ENCODE measurements at places on chromosomes 3 and 15.

- DNase-seq, result peak; percentile 75
These were observed 57.8 kb upstream of the RYK start for GRCh38 chr3:134308350-134308891.

GRCh38 chr3:95883801-95884200, 930.6 kb upstream of the EPHA6 start:
- DNase-seq, result no peak

- no peak for DNase-seq
These were observed 30.0 kb upstream of the PLSCR4 start for GRCh38 chr3:146280864-146281263.

GRCh38 chr3:157669416-157669815, 166.2 kb upstream of the VEPH1 start:
- DNase-seq, result peak; percentile 10

- no peak for DNase-seq
These were observed 10.0 kb upstream of the FILIP1L start for GRCh38 chr3:100124201-100124761.

GRCh38 chr3:132898141-132898540, 140.1 kb upstream of the TMEM108 start:
- DNase-seq, result no peak

DNA sequence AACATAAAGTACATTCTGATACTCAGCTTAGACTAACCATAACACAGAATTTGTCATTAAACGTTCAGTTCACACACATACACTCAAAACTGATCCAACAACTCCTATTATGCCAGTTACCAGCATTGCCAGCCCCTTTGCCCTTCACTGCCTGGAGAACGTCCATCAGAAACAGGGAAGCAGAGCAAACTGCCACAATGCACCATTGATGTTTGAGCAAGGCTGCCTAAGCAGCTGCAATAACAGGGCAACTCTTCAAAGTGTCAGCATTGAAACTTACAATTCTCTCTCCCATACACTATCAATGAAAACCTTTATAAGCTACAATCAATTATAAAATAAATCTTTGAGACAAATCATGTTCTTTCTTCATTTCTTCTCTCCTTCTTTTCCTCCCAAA, 85.1 kb downstream of the ZBTB20 start:
- DNase-seq, result no peak

GRCh38 chr3:188776447-188776846, 395.3 kb upstream of the TPRG1 start:
- DNase-seq, result no peak

- DNase-seq, result peak; percentile 49
These were observed 643 bp downstream of the MYO5A start for GRCh38 chr15:52527911-52528563.

- peak; percentile 11 for DNase-seq
These were observed 17.0 kb downstream of the TOPBP1 start for GRCh38 chr3:133644768-133645167.

DNA sequence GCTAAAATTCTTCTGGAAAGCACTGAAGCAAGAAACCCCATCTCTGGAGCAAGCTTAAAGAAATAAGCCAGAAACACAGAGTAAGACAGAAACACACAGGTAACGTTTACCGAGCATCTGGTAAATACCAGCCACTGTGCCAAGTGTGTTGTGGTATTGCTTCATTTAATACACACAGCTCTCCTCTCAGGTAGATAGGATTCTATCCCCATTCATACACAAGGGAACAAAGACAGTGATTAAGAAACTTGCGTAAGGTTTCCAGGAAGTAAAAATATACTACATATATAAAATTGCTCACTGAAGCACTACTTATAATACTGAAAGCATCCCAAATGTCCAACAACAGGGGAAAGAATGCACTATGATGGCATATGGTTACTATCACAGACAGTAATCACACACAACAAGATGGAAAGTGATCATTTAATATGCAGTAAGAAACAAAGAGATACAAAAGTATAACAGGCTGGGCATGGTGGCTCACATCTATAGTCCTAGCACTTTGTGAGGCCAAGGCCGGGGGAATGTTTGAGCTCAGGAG, 27.5 kb downstream of the TAMM41 start:
- DNase-seq, result no peak

DNA sequence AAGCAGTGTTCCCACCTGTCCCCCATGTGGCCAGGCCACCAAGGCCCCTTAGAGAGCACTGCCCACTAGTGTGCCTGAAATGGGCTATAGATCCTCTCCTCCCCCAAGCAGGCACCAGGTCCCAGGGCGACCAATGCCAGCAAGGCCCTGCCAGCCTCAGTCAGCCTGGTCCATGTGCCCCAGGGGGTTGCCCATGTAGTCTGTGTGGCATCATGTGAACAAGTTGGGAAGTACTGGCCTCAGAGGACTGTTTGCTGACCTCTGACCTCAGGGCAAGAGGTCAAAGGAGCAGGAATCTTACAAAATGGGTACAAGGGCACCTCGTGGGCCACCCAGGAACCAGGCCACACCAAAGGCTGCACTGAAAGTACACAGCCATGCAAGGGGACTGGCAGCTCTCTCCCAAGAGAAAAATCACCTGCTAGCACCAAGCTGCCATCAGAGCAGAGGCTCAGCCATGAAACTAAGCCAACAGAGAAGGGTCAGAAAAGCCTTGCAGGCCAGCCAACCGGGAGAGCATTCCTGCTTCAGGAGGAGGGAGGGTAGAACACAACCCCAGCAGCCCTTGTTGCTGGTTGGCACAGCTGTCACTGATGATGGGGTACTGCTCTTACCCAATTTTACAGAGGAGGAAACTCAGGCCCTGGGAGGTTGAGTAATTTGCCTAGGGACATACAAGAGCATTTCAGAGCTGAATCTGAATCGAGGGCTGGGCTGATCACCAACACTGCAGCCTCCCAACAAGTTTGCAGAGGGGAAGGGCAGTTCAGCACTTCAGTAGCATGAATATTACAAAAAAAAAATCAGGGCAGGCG, 5.2 kb upstream of the FURIN start:
- peak; percentile 66 for DNase-seq

GRCh38 chr3:146972726-146973125, 367.6 kb upstream of the PLSCR5 start:
- DNase-seq, result no peak

- no peak for DNase-seq
These were observed 24.8 kb upstream of the RIOX2 start for GRCh38 chr3:97996988-97997387.

DNA sequence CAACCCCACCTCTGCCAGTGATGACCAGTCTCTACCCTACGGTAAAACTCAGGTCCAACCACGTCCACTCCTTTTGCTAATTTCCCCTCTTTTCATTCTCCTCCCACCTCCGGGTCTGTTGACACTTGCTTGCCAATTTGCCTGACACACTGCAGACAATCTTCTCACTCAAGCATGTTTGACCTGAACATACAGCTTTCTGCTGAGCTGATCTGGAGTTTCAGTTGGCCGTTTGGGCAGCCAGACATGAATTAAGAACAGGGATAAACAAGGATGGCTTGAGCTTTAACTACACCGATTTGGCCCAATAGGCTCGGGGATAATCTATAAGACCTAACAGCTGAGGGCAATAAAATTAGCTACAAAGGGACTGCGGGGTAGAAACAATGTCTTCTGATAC, 758.6 kb upstream of the CFAP20DC start:
- no peak for DNase-seq

- DNase-seq, result no peak
These were observed 32.3 kb upstream of the FBN1 start for GRCh38 chr15:48677821-48678220.

DNA sequence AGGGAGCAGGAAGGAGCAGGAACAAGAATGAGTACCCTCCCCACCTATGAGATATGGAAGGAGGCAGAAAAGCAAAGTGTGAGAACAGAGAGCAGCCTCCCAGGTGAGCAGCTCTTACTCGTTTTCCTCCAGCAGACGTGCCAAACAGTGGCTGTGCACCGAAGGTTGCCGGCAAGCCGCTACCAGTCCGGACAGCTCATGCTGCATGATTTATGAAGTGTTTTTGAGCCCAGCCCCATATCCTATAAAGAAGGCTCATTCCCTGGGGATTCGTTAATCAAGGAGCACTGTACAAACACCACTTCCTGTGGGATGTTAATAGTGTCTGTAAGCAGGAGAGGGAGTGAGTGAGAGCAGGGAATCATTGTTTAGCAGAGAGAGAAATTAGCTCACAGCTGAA, 118.3 kb upstream of the FOXB1 start:
- peak; percentile 57 for DNase-seq

DNA sequence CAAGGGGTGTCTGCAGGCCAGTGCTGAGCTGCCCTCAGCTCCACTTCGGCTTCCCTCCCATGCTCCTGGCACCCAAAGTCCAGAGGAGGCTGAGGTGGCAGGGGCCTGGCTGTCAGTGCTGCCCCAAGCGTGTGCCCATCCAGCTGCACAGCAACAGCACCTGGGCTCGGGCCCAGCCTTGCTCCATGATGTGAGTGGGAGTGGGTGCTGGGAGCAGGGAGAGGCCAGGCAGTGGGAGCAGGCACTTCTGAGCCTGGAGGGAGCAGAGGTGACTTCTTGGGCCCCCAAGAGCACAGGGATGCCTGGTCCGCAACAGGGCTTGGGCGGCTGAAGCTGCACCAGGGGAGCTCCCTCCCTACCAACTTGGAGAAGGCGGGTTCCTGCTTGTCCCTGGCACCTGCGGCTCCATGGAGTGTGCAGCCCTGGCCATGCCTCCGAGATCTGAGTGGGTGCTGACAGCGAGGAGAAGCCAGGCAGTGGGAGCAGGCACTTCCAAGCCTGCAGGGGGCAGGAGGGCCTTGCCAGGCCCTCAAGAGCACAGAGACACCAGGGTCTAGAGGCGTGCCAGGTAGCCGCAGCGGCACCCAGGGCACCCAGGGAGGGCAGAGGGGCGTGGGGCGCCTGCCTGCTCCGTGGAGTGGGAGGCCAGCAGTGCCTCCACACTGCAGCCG, 366.7 kb upstream of the SGO1 start:
- no peak for DNase-seq

DNA sequence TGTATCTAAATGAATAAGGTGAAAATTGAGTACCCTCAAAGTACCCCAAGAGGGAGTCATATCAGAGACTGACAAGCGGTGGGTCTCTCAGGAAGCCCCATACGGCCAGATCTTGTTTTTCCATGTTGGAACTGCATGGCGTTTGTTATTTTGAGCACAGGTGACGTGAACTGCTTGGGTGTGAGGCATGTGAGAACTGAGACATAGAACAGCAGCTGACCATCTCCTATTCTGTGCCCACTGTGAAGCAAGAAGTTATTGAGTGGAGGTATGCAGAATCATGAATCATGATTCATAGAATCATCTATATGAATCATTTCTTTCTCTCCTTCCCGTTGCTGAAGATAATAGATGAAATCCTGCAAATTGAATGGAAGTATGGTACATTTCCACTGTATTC, 4.6 kb downstream of the VPS8 start:
- no peak for DNase-seq

GRCh38 chr3:54087581-54088410, 34.6 kb upstream of the CACNA2D3 start:
- peak; percentile 38 for DNase-seq

GRCh38 chr3:183074261-183074660, 25.0 kb downstream of the MCCC1 start:
- no peak for DNase-seq

DNA sequence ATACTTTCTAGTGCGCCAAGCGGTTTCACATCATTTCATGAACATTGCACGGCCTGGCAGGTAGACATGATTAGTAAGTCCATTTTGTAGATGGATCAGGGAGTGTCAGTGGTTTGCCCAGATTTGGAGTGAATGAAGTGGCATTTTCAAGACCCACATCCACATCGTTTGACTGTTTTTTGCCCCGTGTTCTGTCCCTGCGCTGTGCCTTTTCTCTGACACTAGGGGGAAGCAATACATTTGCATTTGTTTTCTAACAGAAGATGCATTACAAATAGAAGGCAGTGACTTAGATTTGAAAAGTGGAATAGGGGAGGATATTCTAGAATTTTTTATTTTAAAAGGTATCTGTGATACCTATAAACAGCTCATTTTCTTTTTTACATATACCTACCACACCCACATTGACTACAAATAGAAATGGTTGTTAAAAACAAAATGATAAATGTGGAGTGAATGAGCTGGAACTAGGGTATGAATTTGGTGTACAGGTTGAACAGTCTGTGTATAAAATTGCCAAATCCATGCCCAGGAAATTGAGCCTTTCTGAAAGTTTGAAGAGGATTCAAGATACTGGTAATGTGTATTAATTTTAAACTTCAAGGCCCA, 98.0 kb downstream of the USP13 start:
- peak; percentile 42 for DNase-seq

- DNase-seq, result peak; percentile 8
These were observed 17.3 kb downstream of the ABHD5 start for GRCh38 chr3:43707998-43708397.

DNA sequence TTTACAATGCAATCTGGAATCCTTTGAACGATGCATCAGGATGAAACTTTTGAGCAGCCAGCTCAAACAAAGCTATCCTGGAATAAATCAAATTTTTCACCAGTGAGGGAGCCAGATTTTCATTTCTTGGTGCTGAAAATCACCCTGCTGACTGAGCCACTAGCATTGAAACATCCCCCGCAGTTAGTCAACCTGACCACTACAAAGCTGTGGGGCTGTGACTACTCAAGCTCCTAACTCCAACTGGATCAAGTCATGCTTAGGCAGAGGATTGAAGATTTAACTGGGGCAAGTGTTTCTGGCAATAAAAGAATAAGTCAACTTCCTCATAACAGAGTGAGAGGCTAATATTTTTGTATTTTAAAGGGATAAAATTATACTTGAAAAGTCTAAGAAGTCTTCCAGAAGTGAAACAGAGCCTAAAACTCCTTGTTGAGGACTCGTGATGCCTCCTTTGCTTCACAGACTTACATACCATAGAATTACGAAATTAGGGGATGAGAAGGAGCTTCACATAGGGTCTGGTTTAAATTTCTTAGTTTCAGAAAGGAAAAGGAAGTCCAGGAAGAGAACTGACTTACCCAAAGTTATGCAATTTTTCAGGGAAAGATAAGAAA, 177.8 kb downstream of the SERPINI1 start:
- peak; percentile 29 for DNase-seq

DNA sequence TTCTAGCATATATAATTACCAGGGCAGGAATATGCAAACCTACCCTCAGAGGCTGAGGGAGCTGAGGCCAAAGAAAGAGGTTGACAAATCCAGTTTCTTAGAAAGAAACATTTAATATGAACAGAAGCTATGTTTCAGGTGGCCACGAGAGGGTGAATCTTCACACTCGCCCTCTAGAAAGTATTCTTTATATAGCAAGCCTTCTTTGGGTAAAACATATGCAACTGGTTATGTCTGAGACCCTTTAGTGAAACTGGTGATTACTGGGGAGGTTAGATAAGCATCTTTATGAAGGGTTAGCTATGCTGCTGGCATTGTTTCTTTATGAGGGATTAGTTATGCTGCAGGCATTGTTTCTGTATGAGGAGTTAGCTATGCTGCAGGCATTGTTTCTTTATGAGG, 50.7 kb upstream of the GOLGA6L2 start:
- DNase-seq, result peak; percentile 43

- DNase-seq, result no peak
These were observed 70.4 kb upstream of the GATA2 start for GRCh38 chr3:128563439-128563838.

DNA sequence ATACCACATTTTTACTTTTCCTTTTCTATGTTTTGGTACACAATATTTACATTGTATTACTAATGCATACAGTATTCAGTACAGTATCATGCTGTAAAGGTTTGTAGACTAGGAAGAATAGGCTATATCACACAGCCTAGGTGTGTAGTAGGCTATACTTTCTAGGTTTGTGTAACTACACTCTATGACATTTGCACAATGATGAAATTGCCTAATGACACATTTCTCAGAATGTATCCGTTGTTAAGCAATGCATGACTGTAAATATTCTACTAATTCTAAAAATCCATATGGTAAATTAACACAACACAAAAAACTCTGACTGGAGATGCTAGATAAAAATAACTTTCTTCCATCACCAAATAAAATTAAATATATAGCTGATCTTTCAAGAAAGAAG, 16.2 kb downstream of the NEDD4 start:
- DNase-seq, result no peak
